ENCODE measurements at places on chromosomes 13 and 19. TPM values are rescaled to one million over a fixed set of nuclear protein-coding genes. Genes with fewer than 3 reads are reported as not detected.

DNA sequence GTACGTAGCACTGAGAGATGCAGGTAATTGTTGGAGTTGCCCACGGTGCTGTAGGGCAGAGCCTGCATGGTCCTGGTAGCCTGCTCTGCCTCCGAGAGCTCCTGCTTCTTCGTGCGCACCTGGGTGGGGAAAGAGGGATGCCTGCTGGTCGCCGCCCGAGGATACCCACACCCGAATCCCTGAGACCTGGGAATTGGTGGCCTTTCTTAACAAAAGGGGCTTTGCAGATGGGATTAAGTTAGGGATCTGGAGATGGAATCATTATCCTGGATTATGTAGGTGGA lies 9.4 kb downstream of the C3 start:
- no peak for DNase-seq

Gene WDR87
- total RNA-seq: not detected

GRCh38 chr19:46674416-46675178 lies 13.6 kb upstream of the DACT3 start:
- no peak for DNase-seq

Gene MYO16
- total RNA-seq: not detected

Gene KLK14
- not detected for total RNA-seq

- DNase-seq: no peak
Measured at GRCh38 chr13:24127116-24127631, 33.3 kb upstream of the SPATA13 start.

Gene SULT2A1
- not detected for total RNA-seq

DNA sequence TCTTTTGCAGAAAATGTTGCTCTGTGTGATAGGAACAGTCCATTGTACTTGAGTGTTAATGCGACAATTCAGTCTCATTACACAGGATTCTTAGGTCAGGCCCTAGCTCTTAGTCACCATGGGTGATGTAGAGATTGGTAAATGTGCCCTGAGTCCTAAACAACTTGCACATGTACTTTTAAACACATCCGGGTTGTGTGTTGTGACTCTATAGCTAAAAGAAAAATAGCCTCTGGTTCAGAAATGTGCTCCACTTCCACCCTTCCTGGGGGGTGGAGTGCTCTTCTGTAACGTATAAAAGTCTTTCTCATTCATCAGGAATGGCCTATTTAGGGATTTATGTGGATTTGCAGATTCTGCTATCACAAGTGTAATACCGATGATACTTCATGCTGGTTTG lies 5.2 kb downstream of the SPATA13 start:
- DNase-seq: no peak

GRCh38 chr19:28489126-28489660 lies 723.8 kb downstream of the UQCRFS1 start:
- DNase-seq: no peak

DNA sequence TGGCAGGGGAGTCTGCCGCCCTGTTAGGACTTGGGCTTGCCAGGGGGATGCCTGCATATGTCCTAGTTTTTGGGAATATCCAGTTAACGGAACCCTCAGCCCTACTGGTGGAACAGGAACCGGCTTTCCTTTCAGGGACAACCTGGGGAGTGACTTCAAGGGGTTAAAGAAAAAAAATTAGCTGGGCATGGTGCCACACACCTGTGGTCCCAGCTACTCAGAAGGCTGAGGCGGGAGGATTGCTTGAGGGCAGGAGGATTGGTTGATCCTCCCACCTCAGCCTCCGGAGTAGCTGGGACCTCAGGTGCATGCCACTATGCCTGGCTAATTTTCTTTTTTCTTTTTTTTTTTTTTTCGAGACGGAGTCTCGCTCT lies 22.5 kb downstream of the LDLR start:
- no peak for DNase-seq

- DNase-seq: no peak
Measured at GRCh38 chr13:81283062-81283461, 942.1 kb upstream of the SPRY2 start.

- no peak for DNase-seq
Measured at GRCh38 chr13:111267205-111267604, 53.2 kb upstream of the TEX29 start.

DNA sequence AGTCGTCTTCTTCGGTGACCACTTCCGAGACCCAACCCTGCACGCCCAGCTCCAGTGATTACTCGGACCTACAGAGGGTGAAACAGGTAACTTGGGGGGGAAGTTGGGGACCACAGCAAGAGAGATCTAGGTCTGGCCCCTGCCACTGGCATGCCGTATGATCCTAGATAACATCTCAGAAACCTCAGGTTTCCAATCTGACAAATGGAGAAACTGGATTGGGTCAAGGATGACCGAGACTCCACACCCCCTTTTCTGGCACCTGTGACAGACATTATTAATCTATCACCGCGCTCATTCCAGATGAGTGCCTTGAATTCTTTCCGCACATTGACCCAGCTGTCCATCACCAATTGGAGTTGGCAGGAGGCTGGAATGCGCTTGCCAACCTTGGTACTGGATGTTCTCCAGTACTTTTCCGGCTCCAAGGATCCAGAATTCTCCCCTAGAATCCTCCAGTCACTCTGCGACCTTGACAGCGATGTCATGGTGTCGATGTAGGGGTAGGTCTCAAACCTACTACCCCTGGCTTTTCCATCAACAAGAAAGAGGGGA lies 17.4 kb downstream of the VASP start:
- DNase-seq: no peak

- no peak for DNase-seq
Measured at GRCh38 chr19:45657520-45658167, 10.4 kb upstream of the GIPR start.

Gene SYT5
- total RNA-seq: not detected

Gene EPS8L1
- 4.7 TPM for total RNA-seq

DNA sequence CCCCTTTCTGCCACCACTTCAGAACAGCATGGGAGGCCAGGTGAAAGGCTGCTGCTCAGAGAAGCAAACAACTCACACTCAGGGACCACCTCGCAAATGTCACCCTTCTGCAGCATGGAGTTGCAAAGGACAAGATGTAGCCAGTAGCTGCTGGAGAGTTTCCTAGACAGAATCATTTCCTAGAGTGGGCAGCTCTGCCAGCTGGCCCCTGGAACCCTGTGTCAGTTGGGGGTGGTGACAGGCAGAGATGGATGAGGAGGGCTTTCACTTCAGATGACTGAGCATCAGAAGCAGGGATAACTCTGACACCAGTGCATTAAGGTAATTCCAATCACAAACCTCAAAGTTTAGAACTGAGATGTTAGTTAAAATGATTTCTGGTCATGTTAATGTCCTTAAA lies 34.4 kb upstream of the EPHX3 start:
- no peak for DNase-seq

Gene APOE
- total RNA-seq: 0.53 TPM

GRCh38 chr19:32403291-32403995 lies 2.1 kb upstream of the DPY19L3 start:
- no peak for DNase-seq

GRCh38 chr13:74153316-74153715 lies 19.1 kb upstream of the KLF12 start:
- no peak for DNase-seq

GRCh38 chr19:51803967-51804366 lies 9.0 kb downstream of the FPR3 start:
- DNase-seq: no peak

Gene ZNF285
- total RNA-seq: 3.9 TPM

DNA sequence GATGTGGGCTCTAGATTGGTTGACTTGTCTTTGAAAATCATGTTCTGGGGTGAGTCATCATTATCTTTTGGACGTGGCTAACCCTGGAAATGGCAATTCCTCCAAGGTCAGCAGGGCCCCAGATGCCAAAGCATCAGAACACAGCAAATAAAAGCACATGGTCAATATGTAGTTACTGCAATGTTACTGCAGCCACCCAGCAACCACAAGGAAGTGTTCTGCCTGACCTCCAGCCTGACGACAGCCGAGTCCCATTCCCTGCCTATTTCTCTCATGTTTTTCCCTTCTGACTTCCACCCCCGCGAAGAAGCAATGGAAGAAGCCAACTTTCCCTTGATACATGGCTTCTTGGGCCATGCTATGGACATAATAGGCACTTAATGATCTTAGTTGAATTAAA lies 577.9 kb downstream of the IRS2 start:
- DNase-seq: no peak

Gene UHRF1
- total RNA-seq: 139 TPM

Gene OR7A17
- total RNA-seq: not detected

- no peak for DNase-seq
Measured at GRCh38 chr13:110664041-110664440, 41.9 kb downstream of the CARS2 start.

Gene MAP4K1
- total RNA-seq: 0.21 TPM

Gene PODNL1
- total RNA-seq: 0.13 TPM

DNA sequence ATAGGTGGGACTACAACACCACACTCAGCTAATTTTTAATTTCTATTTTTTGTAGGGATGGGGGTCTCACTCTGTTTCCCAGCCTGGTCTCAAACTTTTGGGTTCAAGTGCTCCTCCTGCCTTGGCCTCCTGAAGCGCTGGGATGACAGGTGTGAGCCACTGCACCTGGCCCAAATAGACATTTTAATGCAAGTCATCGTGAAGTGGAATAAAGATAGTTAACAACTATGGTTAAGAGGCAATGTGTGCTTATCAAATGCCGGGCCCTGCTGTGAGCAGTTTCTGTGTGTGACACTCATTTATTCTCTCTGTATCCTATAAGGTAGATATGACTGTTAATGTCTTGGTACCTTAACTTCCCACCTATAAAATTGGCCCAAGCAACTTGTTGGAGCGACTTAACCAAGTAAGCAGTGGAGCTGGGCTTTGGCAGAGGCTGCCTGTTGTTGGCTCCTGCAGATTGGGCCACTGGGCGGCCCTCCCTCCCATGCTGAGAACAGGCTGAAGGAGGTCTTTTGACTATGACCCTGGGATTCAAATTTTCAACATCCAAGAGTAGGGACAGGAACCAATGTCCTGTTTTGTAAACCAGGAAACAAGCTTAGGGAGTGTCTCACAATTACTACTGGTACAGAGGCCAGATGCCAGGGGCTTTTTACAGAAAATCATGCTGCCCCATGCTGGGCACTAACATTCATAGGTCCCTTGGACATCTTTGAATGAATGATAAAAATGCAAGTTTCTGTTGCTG lies 450.7 kb downstream of the TSHZ3 start:
- no peak for DNase-seq

- no peak for DNase-seq
Measured at GRCh38 chr19:57830071-57830602, at the start of gene ZNF587B. ZNF587B (plus strand) TSS chr19:57830299; CDS start chr19:57830529, 230 bp downstream.

Data from pulmonary artery endothelial cell (primary cell).